DMS53 (cell line): ENCODE measurements at places on chromosomes 3 and 15.

GRCh38 chr3:11010426-11011165 is 18.0 kb downstream of the SLC6A1 start:
- DNase-seq, result no peak

GRCh38 chr15:88704791-88705768 is 66.3 kb downstream of the ISG20 start:
- no peak for DNase-seq

DNA sequence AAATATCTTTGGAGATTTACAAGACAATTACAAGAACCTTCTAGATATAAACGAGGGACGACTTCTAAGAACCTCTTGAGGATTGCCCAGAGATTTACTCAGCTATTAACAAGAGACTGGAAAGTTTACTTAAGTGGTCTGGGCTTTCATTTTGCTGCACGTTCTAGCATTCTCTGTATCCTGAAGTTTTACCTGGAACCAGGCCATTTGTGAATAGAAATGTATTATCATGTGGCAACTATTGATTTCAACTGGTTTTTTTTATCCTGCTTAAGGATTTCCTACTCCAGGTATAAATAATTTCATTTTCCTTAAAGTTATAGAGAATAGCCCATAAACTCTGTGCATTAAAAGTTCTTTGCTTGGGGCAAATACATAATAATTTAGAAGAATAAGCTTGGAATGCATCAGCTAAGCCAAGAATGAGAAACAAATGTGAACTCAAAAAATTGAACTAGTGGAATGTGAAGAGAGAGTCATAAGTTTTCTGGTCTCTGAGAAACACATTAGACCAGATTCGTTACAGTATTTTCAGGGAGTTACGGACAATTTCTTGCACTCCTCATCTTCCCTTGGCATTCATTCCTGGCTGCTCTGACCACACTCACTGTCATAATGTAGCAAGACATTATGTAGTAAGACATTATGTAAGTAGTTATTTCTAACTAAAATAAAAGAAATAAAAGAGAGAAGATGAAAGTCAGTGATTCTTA is 1.3 kb downstream of the AQP9 start:
- no peak for DNase-seq

- no peak for DNase-seq
Observed at GRCh38 chr3:195849322-195850074, 37.8 kb upstream of the MUC4 start.

- DNase-seq, result no peak
Observed at GRCh38 chr3:184343200-184343876, 5.9 kb downstream of the FAM131A start.

DNA sequence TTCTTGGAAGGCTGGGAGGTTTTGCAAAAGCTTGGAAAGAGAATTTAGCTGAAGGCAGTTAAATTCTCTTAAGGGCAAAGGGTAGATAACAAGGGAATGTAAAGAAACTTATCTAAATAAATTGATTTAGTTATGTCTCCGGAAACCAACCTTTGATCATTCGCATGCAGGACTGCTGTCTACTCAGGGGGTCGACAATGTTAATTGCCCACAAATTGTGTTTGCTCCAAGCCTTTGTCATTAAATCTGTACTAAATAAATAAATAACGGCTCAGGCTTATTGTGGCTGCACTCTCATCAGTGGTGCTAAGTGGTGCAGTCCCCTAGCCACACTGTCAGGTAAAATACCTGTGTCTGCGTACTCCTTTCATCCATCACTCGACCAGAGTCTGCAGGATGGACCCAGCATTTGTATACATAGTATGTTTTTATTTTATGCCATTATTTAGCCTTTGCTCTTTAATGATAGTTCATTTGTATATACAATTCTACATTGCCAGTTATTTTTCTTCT is 497.4 kb upstream of the RASGRP1 start:
- DNase-seq, result no peak

GRCh38 chr3:46812237-46812791 is 50.9 kb downstream of the MYL3 start:
- DNase-seq, result peak; percentile 83

- no peak for DNase-seq
Observed at GRCh38 chr3:30982416-30983075, 88.1 kb upstream of the GADL1 start.

DNA sequence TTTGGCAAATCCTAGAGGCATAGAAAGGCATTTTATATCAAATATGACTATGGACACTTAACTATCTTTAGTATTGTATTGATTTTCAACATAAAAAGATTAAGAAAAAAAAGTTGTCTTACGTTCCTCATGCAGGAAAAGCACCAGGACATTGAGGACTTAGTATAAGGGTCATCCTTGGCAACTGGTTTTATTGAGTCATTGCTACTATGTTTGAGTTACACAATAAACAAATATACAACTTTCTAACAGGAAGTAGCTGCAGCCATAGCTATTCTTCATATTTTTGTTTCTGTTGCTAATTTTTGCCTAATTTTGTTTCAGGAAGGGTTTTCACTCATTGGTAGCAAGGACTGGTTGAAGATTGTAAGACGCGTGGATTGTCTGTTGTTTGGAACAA is 93.0 kb downstream of the NPTN start:
- DNase-seq, result peak; percentile 19

DNA sequence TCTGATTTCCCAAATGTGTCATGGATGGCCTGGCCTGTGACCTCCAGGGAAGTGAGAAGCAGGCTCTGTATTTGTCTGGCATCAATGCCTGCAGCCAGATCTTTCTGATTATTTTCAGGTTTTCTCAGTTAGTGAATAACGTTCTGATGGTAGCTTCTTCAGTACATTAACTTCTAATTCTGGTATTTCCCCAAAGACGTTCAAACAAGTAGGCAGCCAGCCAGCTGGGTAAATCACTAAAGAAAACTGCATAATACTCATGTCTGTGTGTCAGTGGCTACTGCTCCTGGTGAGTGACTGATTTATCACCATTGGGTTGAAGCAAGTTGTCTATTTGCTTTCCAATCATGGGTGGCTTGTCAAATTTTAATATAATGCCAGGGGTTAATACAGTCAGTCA is 162.6 kb upstream of the PFN2 start:
- no peak for DNase-seq
